ENCODE measurements at places on chromosomes 2 and 18.

GRCh38 chr2:9844036-9844483 is 786 bp downstream of the TAF1B start:
- peak; percentile 45 for DNase-seq

- DNase-seq, result no peak
Measured at GRCh38 chr2:77470096-77470495, 52.1 kb downstream of the LRRTM4 start.

GRCh38 chr2:105731511-105731910 is 13.2 kb upstream of the NCK2 start:
- DNase-seq, result no peak

DNA sequence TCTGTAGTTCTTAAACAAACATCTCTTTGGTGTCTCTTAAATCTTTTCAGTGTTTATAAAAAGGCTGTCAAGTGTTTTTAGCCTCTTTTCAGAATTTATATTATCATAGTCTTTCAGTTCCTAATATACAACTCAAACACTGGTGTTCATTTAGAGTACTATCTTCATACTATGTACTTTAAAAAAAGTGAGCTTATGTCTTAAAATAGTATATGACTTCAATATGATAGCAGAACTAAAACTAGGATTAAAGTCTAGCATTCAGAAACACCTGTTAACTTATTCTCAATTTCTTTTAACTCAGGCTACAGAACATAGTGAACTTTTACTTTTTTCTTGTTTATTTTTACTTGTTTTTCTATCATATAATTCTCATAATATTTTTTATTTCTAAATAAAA is 14.7 kb upstream of the IKZF2 start:
- no peak for DNase-seq

DNA sequence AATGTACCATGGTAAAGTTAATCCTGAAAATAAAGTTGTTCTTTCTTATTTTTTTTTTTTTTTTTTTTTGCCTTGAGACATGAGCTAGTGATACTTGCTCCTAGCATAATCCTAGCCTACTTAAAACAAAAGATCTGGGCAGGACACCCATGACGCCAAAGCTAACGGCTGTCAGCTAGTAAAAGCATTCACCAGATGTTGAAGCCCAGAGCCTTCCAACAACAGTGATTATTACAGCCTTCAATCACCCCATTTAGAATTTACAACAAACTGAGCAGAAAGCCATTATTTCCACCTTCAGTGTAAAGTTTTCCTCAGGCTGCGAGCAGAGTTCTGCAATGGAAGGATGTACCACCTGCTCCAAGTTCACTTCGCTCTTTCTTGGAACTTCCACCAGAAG is 259.5 kb downstream of the SP3 start:
- DNase-seq, result no peak

GRCh38 chr18:12686100-12686499 is 16.4 kb downstream of the CEP76 start:
- no peak for DNase-seq

- DNase-seq, result peak; percentile 48
Measured at GRCh38 chr2:70946832-70947442, 11.2 kb downstream of the ATP6V1B1 start.

GRCh38 chr18:12741351-12741750 is 38.5 kb downstream of the PSMG2 start:
- peak; percentile 94 for DNase-seq

DNA sequence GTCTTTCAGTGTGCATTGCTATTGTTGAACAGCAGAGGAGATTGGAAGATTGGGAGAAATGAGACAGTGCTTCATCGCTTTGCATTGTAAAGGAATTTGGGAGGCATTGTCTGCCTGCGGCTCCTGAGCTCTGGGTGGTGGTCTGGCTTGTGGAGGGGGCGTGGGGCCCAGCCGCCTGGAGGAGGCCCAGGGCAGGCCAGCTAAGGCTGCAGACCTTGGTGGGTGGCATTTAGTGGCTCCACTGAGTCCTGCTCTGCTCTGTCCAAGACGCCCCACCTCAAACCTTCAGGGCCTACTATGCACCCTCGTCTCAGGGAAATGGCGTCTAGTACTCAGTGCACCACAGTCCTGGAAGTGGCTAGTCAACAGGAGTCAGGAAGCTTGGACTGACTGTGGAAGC is 5.7 kb upstream of the HS1BP3 start:
- DNase-seq, result no peak

GRCh38 chr2:198961547-198961946 is 496.2 kb downstream of the SATB2 start:
- DNase-seq, result no peak

DNA sequence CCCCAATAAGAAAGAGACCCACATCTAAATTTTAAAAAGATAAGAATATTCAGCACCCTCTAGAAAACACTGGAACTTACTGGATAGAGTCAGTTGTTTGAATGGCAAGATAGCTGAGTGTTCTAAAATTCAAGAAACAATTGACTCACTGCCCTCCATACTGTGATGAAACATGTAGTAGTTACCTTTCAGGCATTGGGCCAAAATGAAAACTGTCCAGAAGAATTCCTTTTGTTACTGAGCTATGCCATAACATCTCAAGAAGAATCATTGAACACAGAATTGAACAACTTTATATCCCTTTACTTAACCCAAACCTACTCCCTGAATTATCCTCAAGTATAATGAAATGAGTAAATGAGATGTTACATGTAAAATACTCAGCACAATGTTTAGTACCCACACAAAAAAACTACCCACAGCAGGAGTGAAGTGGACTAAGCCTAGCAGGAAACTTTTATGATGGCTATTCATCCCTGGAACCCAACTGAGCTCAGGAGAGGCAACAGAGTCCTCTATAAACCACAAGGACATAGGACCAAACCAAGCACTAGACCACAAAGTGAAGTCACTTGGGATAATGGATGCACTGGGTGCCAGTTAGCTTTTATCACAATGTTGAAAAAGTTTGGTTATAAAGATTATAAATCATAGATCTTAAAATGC is 32.7 kb downstream of the RBM43 start:
- DNase-seq, result peak; percentile 47
